ENCODE measurements at places on chromosomes 11 and 22.
A peak's percentile ranks its signal among the peaks of the same experiment; 100 is the strongest.

GRCh38 chr11:134741453-134742223 is 329.6 kb upstream of the B3GAT1 start:
- DNase-seq, result no peak

DNA sequence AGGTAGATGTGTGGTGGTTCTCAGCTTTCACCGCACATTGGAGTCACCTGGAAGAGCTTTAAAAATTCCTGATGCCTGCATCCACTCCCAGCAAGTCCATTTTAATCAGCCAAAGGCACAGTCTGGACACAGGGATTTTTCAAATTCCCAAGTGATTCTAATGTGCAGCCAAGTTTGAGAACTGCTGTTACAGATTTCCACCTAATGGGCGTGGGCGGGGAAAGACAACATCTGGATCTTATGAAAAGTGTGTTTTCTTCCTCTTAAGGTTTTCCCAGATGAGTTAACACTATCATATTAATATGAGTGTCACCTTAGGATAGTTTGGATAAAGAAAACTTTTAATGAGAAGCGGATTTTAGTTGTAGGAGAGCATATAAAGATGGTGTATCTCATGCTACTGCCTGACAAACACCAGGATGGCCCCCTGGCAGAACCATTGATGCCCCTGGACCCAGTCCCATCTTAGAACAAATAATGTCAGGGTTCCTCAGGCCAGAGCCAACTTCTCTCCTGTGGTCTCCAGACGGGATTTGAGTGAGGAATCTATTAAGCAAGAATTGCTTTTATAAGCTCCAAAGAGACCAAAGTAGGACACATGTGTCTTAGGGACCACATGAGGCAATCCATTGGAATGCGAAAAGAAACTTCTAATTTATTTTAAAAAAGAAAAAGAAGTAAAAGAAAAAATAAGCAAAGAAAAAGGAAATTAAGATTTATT is 31.9 kb downstream of the POU2AF1 start:
- no peak for DNase-seq

DNA sequence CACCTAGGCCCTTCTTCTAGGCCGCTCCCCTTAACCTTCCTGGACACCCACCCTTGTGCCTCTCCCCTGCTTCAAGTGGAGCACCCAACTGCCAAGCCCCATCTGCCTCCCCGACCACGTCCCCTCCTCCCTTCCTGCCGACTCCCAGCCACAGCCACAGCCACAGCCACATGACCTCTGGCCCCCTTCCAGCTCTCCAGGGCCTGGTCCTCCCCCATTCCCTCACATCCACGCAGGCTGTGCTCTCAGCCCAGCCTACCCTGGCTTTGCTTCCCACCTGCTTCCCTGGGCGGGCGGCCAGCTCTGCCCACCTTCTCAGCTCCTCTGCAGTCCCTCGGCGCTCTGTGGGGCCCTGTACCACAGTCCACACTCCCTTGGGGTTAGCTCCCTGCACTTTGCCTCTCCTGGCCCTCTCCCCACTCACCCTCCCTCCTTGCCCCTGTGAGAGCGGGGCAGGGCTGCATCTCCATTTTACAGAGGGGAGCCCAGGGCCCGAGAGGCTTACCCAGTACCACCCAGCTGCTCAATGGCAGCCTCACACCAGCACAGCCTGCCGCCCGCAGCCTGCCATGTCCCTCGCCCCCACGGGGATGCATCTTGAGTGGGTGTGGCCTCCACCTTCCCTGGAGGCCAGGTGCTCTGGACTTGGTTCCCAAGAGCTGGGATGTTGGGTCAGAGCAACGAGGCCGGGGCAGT is 20.3 kb downstream of the PARVG start:
- no peak for DNase-seq

DNA sequence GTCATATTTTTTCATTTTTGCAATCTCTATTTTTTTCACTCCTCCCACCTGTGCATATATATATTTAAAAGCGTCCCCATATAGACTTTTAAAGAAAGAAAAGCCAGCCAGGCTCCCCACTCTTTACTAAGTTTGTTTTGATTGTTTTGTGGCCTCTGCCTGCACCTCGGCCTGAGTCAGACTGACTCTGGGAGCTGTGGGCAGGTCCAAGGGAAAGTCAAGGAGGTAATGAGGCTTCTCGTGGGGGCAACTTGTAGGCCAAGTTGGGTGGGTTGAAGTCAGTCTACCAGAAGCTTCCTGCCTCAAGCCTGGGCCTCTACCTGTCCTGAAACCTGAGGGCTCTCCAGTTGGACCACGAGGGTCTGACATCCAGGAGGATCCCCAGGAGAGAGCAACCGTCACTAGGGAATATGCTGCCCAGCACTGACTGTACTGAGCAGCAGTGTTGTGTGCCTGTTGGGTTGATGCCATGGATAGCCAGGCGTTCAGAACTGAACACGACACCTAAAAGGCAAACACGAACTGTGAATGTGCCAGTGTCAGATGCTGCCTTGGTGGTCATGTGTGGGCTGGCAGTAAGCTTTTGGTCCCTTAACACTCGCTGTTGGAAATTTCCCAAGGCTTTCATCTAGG is 58.8 kb downstream of the BMAL1 start:
- no peak for DNase-seq

- DNase-seq, result no peak
Measured at GRCh38 chr11:1084561-1085439, 10.1 kb downstream of the MUC2 start.

GRCh38 chr11:79083352-79083751 is 357.5 kb downstream of the TENM4 start:
- DNase-seq, result no peak

- no peak for DNase-seq
Measured at GRCh38 chr11:133547808-133548494, 15.7 kb upstream of the OPCML start.

- DNase-seq, result no peak
Measured at GRCh38 chr11:68002575-68002937, 1.3 kb downstream of the UNC93B1 start.

- no peak for DNase-seq
Measured at GRCh38 chr11:17414992-17415391, 26.5 kb upstream of the KCNJ11 start.

- DNase-seq, result no peak
Measured at GRCh38 chr11:9263840-9264315, 1.3 kb downstream of the DENND5A start.

DNA sequence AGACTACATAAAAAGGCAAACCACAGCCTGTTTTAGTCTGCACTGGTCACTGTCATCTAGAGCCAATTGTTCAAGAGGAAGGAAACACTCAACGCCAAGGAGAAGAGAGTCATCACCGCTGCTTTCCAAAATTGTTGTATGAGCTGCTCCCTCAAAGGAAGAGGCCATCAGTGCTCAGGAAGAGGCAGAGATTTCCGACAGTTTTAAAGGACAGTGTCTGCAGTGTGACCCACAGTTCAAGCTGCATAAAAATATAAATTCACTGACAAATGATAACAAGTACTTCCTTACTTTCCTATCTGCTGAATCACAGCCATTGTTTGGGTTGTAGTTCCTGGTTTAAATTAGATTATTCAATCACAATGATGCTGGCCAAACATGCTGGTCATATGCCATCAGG is 16.4 kb downstream of the PRCP start:
- DNase-seq, result no peak

- peak; percentile 51 for DNase-seq
Measured at GRCh38 chr22:37631448-37632173, 7.9 kb upstream of the SH3BP1 start.

GRCh38 chr11:2149864-2150847 is 10.9 kb downstream of the INS start:
- DNase-seq, result no peak

- DNase-seq, result no peak
Measured at GRCh38 chr22:31945971-31946680, 1.8 kb downstream of the YWHAH start.

DNA sequence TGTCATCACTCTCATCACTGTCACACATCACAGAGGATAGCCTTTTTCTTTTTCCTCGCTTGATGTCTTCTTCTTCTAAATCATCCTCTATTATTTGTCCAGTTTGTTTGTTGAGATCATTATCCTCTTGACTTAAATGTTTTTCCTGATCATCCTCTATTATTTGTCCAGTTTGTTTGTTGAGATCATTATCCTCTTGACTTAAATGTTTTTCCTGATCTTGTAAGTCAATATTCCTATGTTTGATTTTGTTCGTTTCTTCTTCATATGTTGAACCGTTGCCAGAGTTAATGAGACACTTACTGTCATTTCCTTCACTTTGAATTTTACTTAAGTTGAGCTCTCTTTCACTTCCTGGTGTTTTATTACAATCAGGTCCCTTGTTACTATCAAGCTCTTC is 5.6 kb downstream of the CCDC82 start:
- no peak for DNase-seq

- no peak for DNase-seq
Measured at GRCh38 chr11:61838921-61839320, 10.8 kb downstream of the FADS2 start.

GRCh38 chr11:32939046-32939445 is 46.4 kb downstream of the QSER1 start:
- no peak for DNase-seq

GRCh38 chr11:3710485-3711259 is 39.5 kb upstream of the CHRNA10 start:
- DNase-seq, result no peak

DNA sequence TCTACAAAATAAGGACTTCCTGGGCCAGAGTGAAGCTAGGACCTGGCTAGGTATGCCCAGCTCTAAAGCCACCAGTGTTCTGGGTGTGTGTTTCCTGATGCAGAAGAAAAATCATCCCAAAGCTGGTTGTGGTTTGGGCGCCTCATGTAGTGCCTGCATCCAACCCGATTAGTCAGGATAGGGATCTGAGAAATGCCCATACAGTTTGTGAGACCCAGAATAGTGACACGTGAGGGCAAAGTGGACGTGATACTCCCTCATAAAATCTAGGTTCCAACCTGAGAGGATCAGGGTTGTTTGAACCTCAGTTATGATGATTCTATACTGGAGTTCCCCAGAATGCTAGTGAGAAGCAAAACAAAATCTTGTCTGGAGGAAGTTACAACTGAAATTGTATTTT is 238.4 kb downstream of the TBC1D22A start:
- DNase-seq, result no peak

DNA sequence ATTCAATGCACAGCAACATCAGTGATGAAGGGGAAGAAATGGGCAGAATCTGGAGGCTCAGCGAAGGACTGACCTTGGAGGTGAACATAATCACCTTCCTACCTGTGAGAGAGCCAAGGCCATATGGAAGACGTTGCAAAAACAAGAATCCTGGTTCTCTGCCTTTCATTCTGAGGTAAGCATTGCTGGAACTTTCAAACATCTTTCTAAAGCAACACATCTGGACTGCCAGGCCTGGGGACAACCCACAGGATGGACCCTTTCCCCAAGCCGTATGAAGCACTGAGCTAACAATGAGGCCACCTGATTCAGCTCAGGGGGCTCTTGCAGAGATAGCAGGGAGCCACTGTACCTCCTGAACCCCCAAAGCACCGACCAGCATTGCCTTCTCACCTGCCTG is 70.5 kb downstream of the ETS1 start:
- DNase-seq, result no peak

- DNase-seq, result no peak
Measured at GRCh38 chr11:10386361-10386760, 68.7 kb upstream of the AMPD3 start.

GRCh38 chr11:8807544-8808225 is 103.3 kb upstream of the AKIP1 start:
- peak; percentile 68 for DNase-seq

- DNase-seq, result peak; percentile 40
Measured at GRCh38 chr11:2791521-2792380, 92.0 kb upstream of the KCNQ1OT1 start.

DNA sequence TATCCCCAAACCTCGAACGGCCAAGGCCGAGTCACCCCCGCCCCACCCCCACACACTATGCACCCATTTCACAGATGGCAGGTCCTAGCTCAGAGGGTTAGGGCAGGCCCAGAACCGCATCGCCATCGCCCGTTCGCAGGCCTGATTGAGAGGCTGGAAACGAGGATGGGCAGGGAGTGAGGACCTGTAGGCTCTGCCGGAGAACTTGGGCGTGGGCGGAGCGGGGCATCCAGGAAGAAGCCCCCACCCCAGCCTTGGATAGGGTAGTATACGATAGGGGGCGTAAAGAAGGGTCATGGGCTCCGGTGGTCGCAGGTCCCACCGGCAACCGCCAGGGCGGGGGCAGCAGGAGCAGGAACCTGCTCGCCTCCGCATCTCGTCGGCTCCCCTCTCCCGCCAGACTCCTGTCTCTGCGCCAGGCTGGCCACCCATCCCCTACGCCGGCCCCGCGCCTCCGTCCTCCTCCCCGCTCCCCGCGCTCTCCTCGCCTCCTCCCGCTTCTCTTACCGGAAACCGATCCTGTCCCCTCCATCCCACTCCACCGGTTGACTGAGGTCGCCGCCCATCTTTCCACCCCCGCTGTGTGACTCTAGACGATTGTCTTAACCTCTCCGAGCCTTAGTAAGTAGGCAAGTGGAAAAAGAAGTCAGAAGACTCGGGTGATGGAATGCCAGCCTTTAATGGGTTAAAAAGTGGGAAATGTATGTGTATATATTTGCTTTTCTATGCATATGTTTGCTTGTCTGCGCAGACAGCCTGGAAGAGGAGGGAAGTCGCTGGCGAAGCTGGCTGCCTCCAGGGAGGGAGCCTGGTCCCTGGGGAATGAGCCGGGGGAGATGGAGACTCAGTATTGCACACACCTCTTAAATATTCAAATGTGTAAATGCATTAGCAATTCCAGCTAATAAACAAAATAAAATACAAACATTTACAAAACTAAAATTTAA is 52.8 kb downstream of the CYTH4 start:
- no peak for DNase-seq

GRCh38 chr11:17827006-17827405 is 92.4 kb downstream of the KCNC1 start:
- no peak for DNase-seq

DNA sequence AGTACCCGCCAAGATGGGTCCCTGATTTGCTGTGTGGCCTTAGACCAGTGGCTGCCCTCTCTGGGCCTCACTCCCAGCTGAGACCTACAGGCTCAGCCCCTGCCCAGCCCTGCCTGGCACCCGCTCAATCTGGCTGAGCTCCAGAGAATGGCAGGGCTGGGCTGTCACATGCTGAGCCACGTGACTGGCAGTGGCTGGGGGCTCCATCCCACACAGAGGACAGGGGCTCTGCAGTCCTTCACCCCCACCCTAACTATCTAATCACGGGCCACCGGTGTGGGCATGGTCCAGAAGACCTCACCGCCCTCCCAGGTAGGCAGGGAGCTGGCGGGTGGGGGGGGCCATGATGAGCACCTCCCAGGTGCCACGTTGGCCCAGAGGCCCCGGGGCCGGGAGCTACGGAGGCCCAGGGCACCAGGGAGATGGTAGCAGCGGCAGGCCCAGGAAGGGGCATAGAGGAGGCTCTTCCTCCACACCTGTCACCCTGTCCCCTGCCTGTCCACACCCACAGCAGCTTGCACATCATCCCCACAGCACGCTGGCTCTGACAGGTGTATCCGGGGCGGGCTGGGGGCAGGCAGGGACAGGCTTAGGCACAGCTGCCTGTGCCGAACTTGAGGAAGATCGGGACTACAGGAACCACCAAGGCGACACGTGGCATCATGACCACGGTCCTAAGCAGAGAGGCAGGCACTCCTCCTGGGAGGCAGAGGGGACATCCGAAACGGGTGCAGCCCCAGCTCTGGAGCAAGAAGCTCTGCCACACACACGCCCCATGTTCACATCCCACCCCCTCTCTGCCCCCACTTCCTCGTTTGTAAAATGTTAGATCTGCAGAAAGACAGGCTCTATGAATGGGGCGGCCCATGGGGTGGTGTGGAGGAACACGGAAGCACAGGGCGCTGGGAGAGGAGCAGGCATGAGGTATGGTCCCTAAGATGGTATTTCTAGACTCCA is 1.5 kb upstream of the ALDH3B1 start:
- peak; percentile 21 for DNase-seq

All from ovary (tissue), 10 donors.